H54 (cell line): ENCODE measurements at places on chromosomes 3 and 15.

GRCh38 chr3:161793194-161793930, 296.8 kb downstream of the OTOL1 start:
- DNase-seq: no peak

DNA sequence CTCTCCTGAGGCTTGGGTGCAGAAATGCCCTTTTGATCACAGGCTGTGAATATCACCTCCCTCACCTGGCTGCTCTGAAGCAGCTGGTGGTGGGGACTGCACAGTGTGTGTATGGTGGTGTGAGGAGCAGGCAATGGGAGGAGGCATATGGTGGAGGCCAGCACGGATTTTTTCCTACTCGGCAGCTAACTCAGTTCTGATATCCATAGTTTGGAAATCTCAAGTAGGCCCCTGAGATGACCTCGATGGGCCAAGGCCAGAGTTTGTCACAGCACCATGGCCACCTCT, 21.3 kb upstream of the CXCR6 start:
- DNase-seq: no peak

GRCh38 chr3:13277196-13277813, 142.8 kb downstream of the NUP210 start:
- no peak for DNase-seq

DNA sequence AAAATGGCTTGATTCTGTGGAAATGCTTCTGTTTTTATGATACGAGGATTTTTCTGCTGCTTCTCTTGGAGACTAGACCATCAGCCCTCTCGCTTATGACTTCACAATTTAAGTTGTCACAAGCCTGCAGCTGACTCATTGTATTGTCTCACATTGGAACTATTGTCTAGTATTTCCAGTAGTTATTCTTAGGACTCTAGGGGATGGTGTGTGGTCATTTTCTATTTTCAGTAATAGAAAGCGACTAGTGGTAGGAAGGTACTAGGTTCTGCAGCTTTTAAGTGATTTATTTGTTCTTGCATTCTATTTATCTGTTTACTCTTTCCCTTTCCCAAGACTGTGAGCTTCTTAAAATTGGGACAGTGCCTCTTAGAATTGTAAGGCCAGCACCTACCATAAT, 66.3 kb upstream of the CRTC3 start:
- DNase-seq: peak; percentile 17

- no peak for DNase-seq
These were observed 58.0 kb upstream of the CRTC3 start for GRCh38 chr15:90471769-90472168.

DNA sequence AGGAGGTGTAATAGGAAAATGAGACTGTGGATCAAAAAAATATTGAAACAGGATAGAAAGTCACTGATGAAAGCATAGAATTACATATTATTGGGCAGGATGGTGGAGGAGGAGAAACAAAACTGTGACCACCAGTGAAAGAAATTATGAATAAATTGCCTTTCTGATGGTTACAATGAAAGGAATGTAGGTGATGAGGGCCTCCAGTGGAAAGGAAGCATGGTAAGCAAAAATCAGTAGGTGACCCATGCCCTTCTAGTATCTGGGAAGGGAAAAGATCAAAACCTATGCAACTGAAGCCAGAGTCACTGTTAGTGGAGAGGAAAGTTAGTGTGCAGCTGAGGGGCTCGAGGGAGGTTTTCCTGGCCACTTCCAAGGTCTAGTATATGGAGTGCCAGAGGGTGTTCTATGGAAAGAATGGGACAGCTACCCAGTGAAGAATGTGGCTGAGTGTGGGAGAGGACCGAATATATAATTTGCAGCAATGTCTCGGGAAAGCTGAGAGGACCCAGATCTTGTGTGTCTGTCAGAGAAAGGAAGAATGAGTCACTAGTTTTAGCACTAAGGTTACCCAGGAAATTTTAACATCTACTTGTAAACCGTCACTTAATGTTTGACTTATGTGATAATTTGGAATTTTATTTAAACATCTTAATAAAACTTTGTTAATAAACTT, 146.2 kb downstream of the NFKBIZ start:
- no peak for DNase-seq

- peak; percentile 20 for DNase-seq
These were observed 1.2 kb downstream of the MEX3B start for GRCh38 chr15:82044373-82045178.

- no peak for DNase-seq
These were observed 955 bp downstream of the CDCP1 start for GRCh38 chr3:45145223-45145622.

GRCh38 chr3:157447026-157447694, 10.5 kb downstream of the PTX3 start:
- DNase-seq: no peak

- DNase-seq: no peak
These were observed 370.3 kb upstream of the DPPA4 start for GRCh38 chr3:109707617-109708016.

DNA sequence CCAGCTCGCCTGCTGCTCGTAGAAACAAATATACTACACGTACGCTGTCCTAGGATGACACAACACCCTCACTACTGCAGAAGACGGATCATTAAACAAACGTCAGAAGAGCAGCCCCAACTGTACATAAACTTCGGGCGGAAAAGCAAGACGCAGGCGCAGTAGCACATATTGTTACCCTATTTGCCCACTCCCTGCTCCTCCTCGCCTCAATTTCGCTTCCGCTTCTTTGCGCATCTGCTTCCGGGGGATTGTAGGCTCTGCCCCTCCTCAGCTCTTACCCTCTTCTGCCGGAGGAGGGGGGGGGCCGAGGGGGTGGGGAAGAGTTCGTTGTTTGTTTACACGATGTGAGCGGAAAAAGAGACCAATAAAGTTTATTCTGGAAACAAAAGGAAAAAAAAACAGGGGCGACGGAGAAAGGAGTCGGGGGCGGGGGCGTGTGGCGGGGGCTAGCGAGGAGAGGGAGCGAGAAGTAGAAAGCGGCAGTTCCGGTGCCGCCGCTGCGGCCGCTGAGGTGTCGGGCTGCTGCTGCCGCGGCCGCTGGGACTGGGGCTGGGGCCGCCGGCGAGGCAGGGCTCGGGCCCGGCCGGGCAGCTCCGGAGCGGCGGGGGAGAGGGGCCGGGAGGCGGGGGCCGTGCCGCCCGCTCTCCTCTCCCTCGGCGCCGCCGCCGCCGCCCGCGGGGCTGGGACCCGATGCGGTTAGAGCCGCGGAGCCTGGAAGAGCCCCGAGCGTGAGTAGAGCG, at the start of gene PIK3CA:
PIK3CA (plus strand) TSS at position 485 of the 743 bp plus-strand sequence. CDS start 50,469 bp downstream, outside the sequence.
- DNase-seq: peak; percentile 89

GRCh38 chr15:63772520-63772919, 61.2 kb downstream of the HERC1 start:
- no peak for DNase-seq

- DNase-seq: no peak
These were observed 43.7 kb downstream of the IGSF11 start for GRCh38 chr3:118990823-118991560.
